KG1 (cell line): ENCODE measurements at places on chromosomes 2 and 18.

DNA sequence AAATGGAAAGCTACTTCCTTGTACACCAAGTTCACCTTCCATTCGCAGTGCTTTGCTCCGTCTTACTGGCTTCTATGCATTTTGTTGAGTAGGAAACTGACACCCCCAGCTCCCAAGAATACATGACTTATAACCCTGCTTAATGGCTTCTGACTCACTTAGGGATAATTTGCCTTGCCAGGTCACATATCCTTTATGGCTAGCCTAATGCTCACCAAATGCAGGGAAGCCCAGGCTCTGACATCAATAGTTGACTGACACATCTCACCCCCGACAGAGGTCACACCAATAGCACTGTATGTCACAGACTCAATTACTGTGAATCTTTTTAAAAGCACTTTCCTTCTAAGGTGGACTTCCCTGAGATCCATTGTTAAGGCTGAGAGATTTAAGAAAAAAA lies 147.2 kb downstream of the DTNA start:
- DNase-seq = no peak

GRCh38 chr2:217868911-217869334 lies 133.9 kb downstream of the TNS1 start:
- DNase-seq = no peak

GRCh38 chr2:12773586-12774394 lies 57.1 kb downstream of the TRIB2 start:
- DNase-seq = no peak

- no peak for DNase-seq
Observed at GRCh38 chr18:12885500-12885899, 1.5 kb upstream of the PTPN2 start.

- no peak for DNase-seq
Observed at GRCh38 chr2:217669831-217670230, 333.0 kb downstream of the TNS1 start.

DNA sequence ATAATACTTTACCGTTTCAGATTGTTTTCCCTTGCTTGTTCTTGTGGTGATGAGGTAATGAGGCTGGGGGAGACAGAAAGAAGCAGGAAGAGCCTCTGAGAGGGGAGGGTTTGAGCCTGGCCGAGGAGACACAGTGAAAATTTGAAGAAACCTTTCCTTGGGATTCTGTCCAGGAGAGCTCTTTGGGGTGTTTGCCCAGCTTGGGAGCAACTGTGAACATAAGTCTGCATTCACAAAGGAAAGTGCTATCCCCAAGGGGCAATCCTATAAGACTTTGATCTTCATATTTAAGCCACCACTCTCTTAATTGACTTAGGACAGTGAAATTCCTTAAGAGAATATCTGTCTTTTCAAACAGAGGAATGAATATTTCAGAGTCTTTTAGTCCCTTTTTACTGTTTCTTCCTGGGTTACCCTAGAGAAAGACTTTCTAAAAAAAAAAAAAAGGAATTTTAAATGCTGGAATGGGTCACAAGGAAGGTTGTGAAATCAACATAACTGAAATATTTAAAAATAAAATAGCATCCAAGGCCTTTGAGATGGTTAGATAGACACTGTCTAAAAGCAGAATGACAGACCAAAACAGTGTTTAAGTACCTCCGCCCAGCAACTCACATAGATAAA lies 52.5 kb upstream of the STAM2 start:
- no peak for DNase-seq

- no peak for DNase-seq
Observed at GRCh38 chr2:199631129-199631528, 173.4 kb upstream of the SATB2 start.

DNA sequence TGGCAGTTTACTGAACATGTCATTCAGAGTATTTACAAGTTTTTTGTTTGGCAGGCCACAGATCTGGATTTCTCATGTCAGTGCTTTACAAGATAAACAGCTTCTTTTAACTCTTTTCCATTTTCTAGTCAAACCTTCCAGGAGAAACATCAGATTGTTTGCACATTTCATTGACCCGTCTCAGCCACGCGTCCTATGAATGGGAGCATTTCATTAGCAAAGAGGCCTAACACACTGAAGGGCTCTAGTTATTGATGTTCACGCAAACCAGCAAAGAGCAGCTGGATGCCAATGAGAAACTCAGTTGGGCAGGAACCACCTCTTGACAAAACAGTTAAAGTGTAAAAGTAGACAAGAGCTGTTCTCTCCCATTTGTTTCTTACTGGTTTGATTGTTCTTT lies 29.2 kb upstream of the MFF start:
- DNase-seq = no peak

DNA sequence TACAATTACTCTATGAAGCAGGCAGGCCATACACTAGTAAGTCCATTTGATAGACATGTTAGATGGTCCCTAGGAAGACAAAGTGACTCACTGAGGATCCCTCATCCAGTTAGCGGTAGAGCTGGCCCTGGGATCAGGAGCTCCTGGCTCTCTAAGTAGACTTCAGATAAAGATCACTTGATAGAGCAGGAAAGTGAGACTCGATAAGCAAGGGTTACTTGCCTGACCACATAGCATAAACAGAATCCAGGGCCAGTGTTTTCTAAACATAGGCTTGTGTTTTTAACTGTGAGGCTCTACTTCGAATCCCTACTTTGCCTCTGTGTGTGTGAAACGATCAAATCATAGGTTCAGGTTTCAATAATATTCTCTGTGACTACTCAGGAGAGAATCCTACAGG lies 355.2 kb upstream of the TRIB2 start:
- no peak for DNase-seq

DNA sequence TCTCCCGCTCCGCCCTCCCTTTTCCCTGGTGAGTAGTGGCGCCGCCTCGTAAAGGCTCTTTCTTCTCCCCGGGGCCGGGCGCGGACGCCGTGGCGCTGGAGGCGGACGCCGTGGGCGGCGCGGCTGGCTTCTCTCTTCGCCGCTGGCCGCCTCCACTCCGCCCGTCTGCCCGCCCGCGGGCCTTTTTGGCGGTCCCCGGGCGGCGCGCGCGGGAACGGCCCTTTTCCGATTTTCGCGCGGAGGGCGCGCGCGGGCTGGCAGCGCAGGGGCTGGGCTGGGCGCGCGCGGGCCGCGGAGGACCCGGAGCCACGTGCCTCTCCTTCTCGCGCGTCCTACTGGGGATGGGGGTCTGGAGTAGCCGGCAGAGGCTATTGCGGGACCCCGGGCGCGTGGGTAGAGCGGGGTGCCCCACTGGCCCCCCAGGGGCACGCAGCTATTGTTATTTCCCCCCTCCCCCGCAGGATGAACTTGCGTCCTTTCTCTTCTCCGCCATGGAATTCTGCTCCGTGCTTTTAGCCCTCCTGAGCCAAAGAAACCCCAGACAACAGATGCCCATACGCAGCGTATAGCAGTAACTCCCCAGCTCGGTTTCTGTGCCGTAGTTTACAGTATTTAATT lies 472 bp downstream of the SLC20A1 start:
- no peak for DNase-seq
